Activated effector memory CD4-positive, alpha-beta T cell treated with anti-CD3 and anti-CD28 coated beads, Interleukin-2, amount 50 U/mL, for 16 hours (primary cell): ENCODE measurements at places on chromosomes 5 and 9.

DNA sequence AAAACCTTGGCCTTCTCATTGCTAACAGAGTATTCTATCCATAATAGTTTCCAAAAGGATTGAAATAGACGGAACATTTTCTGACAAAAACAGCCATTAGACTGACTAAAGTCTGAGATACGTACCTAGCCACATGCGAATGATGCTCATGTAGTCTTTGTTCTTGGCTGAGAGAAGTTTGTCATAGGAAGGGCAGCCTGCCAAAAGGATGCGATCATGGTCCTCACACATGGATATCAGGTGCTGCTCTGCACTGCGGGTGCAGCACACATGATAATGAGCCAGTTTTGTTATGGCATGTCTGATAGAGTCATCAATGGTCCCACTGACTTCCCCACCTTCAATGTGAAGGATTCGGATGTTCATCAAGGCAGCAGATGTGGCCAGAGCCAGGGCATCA lies 12.3 kb downstream of the GNE start:
- DNase-seq, result no peak

DNA sequence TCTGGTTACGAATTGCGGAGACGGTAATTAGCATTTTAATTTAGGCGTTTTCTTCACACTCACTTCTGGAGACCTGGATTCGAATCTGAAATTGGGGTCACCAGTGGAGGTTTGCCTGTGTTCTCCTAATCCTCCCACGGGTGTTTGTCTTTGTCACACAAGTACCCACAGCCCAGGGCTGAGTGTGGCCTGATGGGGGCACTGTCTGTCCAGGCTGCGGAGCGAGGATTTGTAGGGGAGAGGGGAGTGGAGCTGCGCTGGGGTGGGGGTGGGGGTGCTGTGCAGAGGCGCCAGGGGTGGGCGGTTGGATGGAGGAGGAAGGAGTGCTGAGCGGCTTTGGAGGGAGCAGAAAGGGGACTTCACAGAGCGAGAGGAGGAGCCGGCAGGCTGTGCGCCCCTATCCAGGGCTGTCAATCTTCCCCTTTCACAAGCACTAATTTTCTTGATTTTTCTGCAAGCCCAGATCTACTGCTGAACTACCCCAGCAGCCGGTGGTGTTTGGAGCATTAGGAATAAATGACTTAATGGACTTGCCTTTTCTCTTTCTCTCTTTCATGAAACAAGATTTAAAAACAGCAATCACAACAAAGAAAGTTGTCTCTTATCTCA lies 53.1 kb downstream of the TSPAN17 start:
- no peak for DNase-seq

- DNase-seq, result no peak
Measured at GRCh38 chr5:78574131-78574673, 74.4 kb downstream of the LHFPL2 start.

GRCh38 chr5:68522863-68523262 lies 307.3 kb downstream of the PIK3R1 start:
- no peak for DNase-seq

- DNase-seq, result no peak
Measured at GRCh38 chr9:928363-929042, 48.0 kb upstream of the DMRT3 start.

DNA sequence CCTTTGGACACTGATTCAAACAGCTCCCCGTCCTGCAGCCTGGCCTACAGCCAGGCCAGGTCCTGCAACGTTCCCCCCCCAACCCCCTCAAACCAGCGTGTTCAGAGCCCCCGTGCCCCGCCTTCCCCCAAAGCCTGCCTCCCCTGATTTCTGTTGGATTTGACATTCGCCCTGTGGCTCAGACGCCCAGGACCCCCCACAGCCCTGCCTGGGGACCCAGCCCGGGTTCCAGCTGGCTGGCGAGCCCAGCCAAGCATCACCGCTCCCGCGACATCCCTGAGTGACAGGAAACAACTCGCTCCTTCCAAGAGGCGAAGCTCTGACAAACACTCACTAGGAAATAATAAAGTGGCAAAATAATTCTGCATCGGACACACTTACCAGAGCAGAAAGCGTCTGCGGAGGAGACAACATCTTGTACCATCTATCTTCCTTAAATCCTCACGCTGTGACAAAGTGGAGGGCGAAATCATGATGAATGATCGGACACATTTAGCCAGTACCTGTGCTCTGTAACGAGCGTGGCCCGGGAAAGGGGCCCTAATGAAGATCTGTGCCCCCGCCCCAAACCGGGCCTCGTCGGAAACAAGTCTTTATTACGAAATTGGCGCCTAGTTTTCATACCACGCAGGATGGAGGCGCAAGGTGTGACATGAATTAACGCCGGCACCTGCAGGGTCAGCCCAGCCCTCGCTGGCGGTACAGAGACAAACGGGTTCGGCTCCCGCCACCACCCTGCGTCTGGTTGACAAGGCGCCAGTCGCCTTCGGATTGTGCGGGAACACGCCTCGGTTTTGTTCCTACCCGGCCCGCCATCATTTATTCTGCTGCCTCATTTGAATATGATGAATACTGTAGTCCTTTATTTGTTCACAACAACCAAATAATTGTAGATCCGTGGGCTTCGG lies 91.0 kb upstream of the MVB12B start:
- no peak for DNase-seq

GRCh38 chr9:34771007-34771406 lies 61.1 kb upstream of the CCL21 start:
- no peak for DNase-seq
